EL (cell line): ENCODE measurements at places on chromosomes 1 and 21.

DNA sequence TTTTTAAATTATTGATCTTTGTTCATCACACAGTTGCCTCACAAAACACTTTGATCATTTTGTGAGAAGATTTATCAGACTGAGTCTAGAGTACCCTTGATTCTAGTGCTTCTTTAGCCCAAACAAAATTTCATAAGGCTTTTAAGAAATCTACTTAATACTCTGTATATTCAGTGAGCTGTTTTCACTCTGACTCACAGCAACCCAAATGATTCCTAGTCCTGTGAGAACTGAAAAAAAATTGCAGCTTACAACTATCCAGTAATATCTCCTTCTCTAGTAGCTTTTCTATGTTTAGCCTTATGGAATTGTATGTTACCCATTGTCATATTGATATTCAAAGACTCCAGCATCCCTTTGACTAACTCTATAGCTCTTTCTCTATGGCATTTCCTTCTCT, 915.6 kb downstream of the AMY1C start:
- no peak for DNase-seq

DNA sequence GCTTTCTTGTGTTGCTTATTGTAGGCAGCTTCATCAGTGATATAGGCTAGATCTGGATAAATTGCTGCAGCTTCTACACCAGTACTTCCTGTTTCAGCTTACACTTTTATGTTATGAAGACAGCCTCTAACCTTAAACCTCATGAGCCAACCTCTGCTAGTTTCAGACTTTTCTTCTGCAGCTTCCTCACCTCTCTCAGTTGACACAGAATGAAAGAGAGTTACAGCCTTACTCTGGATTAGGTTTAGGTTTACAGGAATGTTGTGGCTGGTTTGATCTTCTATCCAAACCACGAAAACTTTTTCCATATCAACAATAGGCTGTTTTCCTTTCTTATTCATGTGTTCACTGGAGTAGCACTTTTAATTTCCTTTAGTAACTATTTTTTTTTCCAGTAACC, 76.9 kb upstream of the RNPC3 start:
- peak; percentile 6 for DNase-seq

GRCh38 chr21:34702341-34703170, 33.8 kb downstream of the CLIC6 start:
- peak; percentile 99 for DNase-seq

GRCh38 chr1:55059302-55060132, 20.2 kb downstream of the PCSK9 start:
- DNase-seq, result no peak

GRCh38 chr1:64484651-64485050, 14.7 kb downstream of the CACHD1 start:
- no peak for DNase-seq

DNA sequence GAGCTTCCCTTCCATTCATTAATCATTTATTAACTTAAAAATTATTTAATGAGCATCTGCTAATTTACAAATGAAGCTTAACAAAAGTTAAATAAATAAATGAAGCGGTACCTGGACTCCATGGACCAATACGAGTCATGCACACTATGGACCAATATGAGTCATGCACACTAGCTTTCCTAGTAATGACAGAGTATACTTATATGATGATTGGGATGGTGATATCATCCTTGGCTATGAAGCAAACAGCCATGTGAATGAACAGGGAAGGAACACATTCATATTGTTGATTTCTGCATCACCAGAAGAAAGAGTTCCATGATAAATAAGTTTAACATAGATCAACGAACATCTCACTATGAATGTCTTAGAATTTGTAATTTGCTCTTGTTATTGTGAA, 109.9 kb downstream of the SPAG17 start:
- DNase-seq, result peak; percentile 26

- no peak for DNase-seq
These were observed 1080.6 kb downstream of the PLA2G4A start for GRCh38 chr1:187909382-187909781.

DNA sequence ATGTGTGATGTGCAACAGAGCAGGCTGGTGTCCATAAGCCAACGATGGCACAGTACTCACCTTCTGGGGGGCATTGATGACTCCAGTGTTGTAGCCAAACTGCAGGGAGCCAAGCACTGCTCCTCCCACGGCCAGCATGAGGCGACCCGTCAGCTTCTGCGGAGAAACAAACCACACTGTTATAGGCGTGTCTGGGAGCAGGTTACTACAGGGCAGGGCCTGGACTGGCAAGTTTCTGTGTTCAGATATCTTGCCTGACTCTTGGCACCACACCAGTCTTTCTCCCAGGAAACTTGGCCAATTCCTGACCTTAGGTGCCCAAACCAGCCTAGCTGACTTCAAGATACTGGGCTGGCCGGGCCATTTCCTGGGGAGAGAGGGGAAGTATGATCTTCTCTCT, 15.5 kb downstream of the SLC2A1 start:
- DNase-seq, result peak; percentile 37

- DNase-seq, result no peak
These were observed 61.4 kb downstream of the STUM start for GRCh38 chr1:226609836-226610455.

DNA sequence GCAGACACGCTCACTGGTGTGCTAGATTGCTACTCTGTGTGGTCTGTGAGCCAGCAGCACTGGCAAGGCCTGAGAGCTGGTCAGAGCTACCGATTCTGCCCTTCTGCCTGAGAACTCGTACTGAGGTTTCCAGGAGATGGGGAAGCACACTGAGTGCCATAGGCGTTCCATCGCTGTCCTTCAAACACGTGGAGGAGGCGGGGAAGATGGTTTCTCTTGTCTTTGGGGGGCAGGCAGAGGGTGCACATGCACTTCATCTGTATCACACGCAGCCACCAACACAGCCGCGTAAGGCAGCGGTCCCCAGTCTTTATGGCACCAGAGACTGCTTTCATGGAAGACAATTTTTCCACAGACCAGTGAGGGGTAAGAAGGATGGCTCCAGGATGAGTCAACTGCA, 23.8 kb upstream of the MX1 start:
- DNase-seq, result no peak

GRCh38 chr21:37874904-37875780, 41.1 kb downstream of the KCNJ6 start:
- no peak for DNase-seq

- peak; percentile 57 for DNase-seq
These were observed 16.3 kb upstream of the PLCH2 start for GRCh38 chr1:2459757-2460156.

- no peak for DNase-seq
These were observed 118.8 kb downstream of the NEK7 start for GRCh38 chr1:198275597-198275996.

GRCh38 chr1:178192686-178193085, 98.8 kb downstream of the RASAL2 start:
- peak; percentile 89 for DNase-seq

- no peak for DNase-seq
These were observed 273.7 kb downstream of the RGS7 start for GRCh38 chr1:241083285-241083684.

DNA sequence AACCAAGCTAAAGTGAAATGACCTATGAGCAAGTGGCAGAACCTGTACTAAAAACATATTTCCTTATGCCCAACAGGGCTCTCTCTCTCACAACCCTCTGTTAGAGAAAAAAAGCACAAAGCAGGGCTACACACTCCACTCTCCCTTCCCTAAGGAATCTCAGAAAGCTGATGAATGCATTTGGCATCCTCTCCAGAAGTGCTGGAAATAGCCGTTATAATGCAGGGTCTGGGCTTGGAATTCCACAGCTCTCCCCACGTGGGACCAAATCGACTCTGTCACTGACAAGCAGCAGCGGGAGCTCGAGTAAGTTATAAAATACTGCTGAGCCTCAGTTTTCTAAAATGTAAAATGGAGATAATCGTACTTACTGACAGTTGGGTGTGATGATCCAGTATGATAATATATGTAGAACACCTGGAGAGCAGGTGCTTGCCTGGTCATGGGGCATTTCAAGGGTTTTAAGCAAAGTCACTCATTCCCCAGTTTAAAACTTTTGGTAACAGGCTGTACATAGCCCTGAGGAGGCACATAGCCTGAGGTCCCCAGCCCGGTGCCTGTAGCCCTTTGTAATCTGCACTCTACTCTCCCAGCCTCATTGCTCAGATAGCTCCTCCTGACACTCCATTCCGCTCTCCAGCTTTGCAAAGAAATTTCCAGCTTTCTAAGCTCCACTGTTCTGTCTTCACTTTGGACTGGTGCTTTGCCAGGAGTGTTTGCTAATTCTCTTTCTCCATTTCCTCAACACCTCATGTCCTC, 175.6 kb upstream of the DAB1 start:
- no peak for DNase-seq

GRCh38 chr1:228851193-228851592, 115.9 kb downstream of the RHOU start:
- no peak for DNase-seq
